Activated CD4-positive, alpha-beta T cell treated with anti-CD3 and anti-CD28 coated beads, Interleukin-2, amount 50 U/mL, for 4 hours (primary cell): ENCODE measurements at places on chromosomes 16 and 17.

DNA sequence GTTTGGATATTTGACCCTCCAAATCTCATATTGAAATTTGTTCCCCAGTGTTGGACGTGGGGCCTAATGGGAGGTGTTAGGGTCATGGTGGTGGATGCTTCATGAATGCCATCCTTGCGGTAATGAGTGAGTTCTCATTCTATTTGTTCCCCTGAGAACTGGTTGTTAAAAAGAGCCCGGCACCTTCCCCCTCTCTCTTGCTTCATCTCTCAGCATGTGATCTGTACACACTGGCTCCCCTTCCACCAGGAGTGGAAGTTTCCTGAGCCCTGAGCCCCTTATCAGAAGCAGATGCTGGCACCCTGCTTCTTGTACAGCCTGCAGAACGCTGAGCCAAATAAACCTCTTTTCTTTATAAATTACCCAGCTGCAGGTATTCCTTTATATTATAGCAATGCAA is 25.6 kb downstream of the PIK3R6 start:
- DNase-seq, result no peak

DNA sequence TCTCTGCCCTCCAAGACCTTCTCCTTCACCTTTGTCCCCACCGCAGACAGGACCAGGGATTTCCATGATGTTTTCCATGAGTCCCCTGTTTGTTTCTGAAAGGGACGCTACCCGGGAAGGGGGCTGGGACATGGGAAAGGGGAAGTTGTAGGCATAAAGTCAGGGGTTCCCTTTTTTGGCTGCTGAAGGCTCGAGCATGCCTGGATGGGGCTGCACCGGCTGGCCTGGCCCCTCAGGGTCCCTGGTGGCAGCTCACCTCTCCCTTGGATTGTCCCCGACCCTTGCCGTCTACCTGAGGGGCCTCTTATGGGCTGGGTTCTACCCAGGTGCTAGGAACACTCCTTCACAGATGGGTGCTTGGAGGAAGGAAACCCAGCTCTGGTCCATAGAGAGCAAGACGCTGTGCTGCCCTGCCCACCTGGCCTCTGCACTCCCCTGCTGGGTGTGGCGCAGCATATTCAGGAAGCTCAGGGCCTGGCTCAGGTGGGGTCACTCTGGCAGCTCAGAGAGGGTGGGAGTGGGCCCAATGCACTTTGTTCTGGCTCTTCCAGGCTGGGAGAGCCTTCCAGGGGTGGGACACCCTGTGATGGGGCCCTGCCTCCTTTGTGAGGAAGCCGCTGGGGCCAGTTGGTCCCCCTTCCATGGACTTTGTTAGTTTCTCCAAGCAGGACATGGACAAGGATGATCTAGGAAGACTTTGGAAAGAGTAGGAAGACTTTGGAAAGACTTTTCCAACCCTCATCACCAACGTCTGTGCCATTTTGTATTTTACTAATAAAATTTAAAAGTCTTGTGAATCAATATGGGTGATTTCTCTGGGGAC is 12.2 kb downstream of the CX3CL1 start:
- DNase-seq, result no peak

DNA sequence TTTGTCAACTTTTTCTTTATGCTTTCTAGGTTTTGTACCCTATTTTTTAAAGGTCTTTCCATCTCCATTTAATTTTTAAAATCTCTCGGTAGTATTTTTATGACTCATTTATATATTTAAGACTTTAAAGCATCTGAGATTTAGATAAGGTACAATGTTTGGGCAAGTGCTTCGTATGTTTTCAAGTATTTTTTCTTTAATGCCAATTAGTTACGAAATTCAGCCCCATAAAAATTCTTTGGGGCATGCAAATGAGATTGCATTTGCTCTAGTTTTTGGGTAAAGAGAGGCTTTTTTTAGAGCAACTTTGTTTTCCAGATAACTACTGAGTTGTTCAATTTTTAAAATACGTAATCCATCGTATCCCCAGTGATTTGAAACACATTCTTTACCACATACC is 65.3 kb upstream of the CRHR1 start:
- no peak for DNase-seq

DNA sequence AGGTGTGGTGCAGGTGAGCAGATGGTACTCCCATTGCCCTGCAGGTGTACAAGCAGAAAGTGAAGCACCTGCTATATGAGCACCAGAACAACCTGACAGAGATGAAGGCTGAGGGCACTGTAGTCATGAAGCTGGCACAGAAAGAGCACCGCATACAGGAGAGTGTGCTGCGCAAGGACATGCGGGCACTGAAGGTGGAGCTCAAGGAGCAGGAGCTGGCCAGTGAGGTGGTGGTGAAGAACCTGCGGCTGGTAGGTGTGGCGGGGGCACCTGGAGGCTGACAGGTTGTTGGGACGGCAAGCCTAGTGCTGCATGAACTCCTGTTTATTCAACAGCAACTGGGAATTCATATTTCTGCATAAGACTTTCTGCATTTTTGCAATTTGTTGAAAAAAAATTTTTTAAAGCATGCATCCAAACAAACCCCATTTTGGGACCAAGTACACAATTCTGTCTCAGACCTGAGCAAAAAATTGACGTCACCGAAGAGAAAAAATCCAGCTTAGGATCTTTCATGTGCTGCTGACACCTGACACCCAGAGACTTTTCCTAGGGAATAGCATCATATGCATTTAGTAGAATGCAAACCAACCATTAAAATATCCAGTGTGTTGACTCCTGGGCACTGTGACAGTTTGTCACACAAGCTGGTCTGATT is 13.5 kb upstream of the DBNDD1 start:
- DNase-seq, result no peak

DNA sequence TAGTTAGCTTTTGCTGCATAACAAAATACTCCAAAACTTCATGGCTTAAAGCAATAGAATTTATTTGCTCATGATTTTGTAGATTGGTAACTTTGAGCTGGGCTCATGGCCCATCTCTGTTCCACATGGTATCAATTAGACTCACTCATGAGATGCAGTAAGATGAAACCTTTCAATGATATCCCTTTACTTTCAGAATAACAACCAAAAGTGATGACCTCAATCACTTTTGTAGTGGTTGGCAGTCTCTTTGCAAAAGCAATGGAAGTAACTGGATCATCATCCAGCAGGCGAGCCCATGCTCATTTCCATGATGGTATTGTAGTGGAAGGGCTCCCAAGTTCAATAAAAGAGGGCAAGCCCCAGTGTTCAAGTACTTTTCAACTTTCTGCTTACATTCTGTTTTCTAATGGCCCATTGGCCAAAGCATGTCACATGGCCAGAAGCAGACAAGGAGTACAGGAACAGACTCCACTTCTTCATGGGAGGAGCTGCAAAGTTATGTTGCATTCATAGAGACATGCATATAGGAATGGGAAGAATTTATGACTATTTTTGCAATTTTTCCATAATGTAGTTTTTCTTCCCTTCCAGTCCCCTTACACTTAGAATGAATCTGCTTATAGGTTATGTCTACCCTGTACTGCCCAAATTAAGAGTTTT is 41.7 kb downstream of the EFCAB5 start:
- DNase-seq, result no peak

DNA sequence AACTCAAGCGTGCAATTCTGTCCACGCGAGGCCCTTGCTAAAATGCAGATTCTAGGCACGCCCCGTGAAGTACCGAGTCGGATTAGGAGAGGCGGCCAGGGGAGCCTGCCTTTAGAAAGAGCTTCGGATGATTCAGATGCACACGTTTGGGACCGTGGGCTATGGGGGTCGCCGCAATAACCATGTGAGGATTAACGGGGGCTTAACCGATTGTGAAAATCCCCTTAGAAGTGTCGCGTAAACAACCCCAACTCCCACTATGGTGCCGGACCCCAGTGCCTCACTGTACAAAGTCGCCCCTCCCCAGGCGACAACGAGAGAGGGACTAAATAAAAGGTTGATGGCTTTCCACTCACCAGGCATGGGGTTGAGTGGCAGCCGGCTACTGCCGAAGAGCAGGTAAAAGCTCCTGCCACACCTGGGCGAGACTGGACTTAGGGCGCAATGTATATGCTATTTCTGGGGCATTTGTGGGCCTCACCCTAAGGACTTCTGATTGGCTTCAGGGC is 635 bp upstream of the SP2 start:
- DNase-seq, result peak; percentile 8

DNA sequence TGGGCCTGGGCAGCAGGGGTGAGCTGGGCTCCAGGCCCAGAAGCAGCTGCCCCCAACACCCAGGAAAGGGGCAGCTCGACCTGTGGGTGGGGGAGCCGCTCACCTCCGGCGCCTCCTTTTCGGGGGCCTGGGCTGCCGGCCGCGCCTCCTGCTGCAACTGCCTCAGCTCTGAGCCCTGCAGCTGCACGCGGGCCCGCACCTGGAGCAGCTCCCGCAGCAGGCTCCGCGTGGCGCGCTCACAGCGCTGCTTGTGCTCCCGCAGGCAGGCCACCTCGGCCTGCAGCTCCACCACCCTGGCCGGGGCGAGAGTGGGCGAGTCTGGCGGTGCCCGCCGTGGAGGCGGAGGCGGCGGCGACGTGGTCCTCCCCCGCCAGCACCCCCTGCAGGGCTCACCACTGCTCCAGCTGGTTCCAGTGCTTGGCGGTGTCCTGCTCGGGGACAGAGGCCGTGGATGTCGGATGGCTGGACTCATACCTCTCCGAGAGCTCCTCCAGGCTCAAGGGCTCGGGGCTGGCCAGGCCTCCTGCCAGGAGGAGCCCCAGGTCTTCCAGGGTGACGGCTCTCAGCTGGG is 868 bp downstream of the CCDC154 start:
- DNase-seq, result no peak

DNA sequence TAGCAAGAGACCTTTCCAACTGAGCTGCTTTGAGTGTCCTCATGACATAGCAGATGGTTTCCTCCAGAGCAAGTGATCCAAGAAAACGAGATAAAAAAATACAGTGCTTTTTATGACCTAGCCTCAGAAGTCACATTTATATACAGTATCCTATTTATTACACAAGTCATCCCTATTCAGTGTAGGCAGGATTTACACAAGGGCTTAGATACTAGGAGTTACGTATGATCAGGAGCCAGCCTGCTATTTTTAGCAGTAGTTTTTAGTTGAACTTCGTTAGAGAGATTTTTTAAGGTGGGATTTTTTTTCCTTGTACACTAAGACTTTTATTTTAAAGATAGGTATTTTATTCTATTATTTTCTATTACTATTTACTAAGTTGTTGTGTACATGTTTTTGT is 58.4 kb downstream of the PHKB start:
- DNase-seq, result no peak

DNA sequence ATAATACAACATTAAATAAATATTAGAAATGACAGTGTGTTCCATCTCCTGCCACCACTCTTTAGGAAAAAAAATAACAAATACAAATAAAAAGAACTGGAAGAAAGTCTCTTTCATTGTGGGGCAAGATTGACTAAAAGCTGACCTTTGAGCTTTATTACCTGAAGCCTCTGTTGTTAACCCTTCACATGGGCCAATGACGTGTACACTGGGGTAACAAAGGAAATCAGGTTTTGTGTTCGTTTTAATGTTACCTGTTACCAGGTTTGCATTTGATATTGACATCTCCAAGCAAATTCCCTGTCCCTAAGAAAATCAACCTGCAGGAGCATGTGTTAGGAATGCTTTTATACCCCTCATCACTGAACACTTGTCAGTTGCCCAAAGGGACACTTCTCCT is 39.0 kb downstream of the NLK start:
- DNase-seq, result no peak

DNA sequence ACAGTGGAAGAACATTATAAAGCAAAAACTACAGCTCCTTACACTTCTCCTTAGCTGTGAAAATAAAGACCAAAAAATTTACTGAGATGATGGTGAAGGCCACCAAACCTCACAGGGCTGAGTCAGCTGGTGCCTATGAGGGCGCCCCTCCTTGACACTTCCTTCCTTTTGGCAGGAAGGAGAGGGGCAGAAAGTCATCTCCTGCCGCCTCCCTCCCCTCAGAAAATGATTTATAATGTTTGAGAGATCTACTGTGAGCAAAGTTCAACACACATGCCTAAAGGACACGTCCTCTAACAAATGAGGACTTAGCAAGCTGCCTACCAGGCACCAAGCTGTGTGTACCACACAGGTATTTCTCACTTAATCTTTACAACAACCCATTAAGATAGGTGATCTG is 245.7 kb downstream of the PRKCA start:
- DNase-seq, result peak; percentile 16

DNA sequence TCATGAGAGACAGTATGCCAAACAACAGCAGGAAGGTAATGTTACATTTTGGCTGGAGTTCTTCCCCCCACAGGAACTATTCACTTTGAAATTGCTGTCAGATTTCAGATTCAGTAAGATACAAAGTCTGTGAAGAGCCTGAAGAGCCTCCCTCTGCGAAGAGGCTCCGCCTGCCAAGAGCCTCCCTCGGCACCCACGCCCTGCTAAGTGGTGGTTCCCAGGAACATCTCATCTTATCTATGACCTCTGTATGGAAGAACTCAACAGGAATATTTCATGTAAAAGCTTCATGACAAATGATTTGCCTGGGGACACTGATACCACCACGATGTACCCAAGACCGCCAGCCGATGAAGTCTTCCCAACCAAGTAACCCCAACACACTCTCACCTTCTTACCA is 3.2 kb downstream of the ZC3H7A start:
- DNase-seq, result no peak

DNA sequence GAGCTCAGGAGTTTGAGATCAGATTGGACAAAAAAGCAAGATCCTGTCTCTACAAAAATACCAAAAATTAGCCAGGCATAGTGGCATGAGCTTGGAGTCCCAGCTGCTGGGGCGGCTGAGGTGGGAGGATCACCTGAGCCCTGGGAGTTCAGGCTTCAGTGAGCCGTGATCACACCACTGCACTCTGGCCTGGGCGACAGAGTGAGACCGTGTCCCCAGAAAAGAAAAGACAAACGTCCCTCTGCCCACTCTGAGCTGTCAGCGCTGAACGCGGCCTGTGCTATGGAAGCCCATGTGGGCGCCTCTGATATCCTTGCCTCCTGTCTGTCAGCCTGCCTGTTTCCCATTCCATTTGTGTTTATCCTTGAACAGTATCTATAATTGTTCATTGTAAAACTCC is 50.7 kb downstream of the FOXK2 start:
- no peak for DNase-seq

DNA sequence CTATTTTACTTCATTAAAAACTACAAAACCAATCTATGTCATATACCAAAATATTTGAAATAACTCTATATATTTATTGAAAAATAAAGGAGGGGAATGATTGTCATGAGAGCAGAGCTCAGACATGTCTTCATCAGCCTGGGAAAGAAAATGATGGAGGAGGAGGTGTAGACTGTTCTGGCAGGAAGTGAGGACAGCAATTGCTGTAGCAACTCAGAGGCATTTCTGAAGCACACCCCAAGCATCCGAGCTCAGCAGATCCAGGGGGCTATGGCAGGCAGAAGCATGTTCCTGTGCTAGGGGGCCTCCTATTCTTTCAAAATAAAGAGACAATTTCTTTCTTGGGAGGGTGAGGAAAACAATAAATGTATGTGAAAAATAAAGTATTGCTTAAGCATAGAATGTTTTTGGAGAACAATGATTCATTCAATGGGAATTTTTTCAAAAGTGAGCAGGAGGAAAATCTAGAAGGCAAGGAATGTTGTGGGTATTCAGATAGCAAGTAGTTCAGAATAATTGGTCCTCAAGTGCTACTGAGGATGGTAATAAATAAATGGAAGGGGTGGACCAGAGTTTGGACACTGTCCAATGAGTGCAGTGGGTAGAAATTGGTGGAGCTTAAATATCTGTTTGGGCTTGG is 383.4 kb downstream of the CDH11 start:
- no peak for DNase-seq

GRCh38 chr16:23367564-23367963 is 65.5 kb downstream of the SCNN1B start:
- DNase-seq, result no peak
